ENCODE measurements at places on chromosomes 13 and 19.

DNA sequence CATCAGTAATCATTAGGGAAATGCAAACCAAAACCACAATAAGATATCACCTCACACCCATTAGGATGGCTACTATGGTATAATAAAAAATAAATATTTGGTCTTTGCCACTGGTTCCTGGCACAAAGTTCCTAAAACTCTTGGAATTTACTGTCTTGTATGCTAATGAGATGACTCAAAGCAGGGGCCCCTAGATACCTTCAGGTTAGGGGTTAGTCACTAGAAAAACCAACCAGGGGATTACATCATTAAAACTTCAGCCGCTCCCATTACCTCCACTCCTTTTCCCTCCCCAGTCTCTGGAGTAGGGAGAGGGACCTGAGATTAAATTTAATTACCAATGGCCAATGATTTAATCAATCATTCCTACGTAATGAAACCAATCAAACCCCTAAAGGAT is 49.6 kb downstream of the THSD1 start:
- DNase-seq, result no peak

DNA sequence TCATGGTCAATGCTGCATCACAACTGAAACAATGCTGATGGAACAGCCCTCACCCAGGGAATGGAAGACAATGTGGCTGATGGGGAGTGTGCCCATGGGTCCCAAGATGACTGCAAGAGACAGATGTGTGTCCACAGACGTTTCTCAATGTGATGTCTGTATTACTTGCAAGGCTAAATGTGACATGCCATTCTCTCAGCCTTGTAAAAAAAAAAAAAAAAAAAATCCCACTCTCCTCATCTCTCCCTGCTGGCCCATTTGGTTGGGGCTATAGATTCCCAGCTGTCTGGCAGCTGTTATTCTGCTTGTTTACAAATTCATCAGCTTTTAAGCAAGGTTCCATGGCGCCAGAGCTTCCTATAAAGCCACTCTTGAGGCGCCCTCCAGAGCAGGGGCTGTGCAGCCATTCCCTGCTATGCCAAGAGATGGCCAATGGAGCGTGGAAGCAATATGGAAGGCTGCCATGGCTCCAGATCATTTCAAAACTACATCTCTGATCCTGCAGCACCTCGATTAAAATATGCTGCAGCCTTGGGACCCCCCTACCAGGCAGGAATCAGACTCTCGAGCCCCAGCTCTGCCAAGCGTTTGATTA is 294.8 kb downstream of the FOXO1 start:
- no peak for DNase-seq

DNA sequence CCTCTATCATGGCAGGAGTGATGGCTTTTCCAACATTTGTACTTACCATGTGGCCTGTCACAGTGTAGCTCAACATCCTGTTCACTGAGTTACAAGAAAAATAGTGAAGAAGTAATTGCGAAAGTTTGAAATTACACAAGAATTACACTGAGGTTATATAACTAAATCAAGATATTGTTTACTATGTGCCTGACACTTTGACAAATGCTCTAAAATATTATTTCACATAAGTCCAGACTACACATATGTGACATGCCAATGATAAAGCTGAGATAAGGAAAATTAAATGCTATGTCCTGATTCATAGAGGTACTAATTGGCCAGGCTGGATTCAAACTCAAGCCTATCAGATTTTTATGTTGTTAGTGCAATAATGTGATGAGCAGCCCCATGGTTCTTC is 451.7 kb downstream of the PCDH9 start:
- no peak for DNase-seq

- no peak for DNase-seq
Observed at GRCh38 chr19:41457241-41457640, 14.3 kb downstream of the ERICH4 start.

GRCh38 chr19:52142001-52142595 is 2.4 kb upstream of the ZNF616 start:
- no peak for DNase-seq

- no peak for DNase-seq
Observed at GRCh38 chr19:27885359-27885758, 1327.6 kb downstream of the UQCRFS1 start.

DNA sequence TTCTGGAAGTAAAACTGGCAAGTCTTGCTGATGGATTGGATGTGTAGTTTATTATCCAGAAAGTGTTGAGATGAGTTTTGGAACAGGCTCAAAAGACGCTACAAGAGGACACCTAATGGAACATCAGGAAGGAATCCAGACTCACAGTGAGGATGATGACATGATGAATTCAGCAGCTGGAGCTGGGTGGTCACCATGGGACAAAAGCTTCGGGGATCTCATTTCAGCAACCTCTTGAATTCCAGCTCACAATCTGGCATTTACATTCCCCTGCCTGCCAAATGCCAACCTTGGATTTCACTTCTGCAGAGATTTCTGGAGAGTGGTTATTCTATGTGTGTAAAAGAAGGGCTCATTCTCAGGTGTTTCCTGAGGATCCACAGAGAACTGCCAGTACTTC is 288.0 kb upstream of the TMTC4 start:
- DNase-seq, result no peak

DNA sequence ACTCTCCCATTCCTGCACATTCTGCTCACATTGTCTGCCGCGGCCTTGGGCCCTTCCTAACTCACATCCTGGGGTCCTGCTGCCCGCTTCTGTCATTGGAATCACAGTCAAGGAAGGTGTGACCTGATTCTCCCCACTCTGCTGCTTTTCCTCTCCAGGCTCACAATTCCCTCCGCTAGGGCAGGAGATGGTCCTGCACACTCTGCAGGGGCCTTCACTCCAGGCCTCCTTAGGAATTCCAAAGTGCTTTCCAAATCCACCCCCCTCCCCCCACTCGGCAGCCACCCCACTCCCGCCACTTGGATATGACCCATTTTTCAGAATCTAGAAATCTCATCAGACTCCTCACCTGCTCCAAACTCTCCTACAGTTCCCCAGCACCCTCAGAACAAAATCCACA is 3.1 kb upstream of the SLC5A5 start:
- DNase-seq, result no peak

GRCh38 chr19:14830702-14831101 is 4.3 kb downstream of the OR7A5 start:
- no peak for DNase-seq

Data from NCI-H1048 (cell line).